ENCODE measurements at places on chromosomes 3 and 15.

DNA sequence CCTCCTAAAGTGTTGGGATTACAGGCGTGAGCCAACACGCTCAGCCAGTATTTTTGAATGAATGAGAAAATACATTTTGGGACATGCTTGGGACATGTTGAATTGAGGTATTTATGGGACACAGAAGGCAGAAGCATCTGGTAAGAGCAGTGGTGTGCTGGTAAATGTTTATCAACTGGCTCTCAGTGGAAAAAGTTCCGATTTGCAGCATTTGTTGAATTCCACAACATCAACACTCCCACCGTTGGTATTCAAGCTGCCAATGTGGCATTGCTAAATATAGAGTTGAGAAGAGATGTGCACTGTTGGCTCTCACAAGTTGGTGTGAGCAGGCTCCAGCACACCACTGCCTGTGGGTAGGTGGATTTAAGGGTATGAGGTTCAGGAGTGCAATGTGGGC lies 35.8 kb upstream of the LRRFIP2 start:
- DNase-seq, result no peak

DNA sequence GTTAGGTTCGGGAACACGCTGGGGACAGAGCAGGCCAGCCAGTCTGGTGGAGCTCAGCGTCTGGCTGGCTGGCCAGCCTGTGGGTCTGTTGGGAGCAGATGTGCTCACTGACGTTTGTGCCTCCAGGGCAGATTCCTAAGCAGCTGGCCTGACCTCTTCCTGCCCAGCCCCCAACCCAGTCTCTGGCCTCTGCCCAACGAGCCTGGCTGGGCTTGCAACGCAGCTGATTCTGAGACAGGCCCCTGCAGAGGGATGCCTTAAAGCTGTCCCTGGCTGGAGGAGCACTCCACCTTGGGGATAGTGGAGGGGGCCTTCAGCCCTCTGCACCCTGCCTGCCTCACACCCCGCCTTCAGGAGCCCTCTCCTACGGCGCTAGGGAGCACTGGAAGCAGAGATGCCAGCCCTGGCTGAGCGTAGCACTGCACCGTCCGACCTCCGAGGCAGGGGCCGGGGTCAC lies 46.0 kb downstream of the KLF13 start:
- DNase-seq, result no peak

GRCh38 chr3:30187366-30187765 lies 419.0 kb upstream of the TGFBR2 start:
- DNase-seq, result no peak

DNA sequence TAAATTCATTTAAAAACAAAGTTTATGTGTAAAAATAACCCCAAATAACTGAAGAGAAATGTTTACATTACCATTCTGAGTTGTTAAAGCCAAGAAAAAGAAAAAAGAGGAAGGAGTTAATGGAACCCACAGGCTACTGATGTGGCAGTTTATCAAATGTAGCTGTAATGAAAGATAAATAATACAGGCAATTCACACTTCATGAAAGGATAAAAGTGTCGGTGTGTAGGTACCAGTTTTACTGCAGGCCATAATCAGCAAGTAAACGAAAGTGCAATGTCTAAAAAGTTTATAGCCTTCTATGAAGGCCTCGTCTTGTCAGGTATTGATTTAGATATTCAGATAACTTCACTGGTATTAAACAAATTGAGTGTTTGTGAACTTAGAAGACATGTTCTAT lies 164.6 kb downstream of the DPH6 start:
- DNase-seq, result no peak

DNA sequence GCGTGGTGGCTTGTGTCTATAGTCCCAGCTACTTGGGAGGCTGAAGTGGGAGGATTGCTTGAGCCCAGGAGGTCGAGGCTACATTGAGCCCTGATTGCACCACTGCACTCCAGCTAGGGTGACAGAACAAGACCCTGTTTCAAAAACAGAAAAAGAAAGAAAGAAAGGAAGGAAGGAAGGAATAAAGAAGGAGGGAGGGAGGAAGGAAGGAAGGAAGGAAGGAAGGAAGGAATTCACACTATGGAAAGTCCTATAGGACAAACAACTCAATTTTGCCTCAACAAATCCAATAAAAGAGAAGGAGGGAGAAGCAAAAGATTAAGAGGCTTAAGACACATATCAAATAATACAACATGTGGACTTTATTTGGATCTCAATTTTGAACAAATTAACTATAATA lies 16.5 kb upstream of the TCF12 start:
- no peak for DNase-seq

DNA sequence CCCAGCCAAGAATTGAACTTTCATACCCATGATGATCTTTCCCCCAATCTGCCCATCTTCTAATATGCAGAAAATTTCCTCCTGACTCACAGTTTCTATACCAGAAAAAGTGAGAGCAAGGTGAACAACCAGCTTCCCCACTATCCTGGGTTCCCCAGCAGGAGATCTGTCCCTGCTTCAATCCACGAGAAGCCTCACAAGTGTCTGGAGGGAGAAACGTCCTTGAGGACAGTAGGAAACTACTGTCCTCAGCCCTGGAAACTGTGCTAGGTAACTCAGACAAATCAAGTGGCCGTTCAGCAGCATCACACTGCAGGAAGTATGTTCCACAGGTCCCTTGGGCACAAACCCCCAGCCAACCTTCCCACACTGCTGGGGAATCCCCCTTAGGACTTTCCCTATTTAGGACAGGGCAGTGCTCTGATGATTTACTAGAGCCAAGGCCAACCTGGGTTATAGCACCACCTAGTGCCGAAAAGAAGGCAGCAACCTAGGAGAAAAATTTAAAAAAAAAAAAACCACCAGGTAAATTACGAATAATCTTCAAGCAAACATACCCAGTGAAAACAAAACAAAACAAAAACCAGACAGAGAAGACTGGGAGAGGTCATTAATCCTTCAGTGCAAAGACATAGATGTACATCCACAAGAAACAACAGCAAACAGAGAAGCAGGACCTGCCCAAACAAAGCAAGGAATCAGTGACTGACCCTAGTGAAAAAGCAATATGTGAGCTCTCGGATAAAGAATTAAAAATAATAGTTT lies 36.0 kb downstream of the MORC1 start:
- no peak for DNase-seq

Measured in KG1 (cell line).